Stimulated activated CD4-positive, alpha-beta T cell treated with anti-CD3 and anti-CD28 coated beads, Interleukin-15, amount 100 ng/mL, for 48 hours (primary cell): ENCODE measurements at places on chromosomes 5 and 9.

DNA sequence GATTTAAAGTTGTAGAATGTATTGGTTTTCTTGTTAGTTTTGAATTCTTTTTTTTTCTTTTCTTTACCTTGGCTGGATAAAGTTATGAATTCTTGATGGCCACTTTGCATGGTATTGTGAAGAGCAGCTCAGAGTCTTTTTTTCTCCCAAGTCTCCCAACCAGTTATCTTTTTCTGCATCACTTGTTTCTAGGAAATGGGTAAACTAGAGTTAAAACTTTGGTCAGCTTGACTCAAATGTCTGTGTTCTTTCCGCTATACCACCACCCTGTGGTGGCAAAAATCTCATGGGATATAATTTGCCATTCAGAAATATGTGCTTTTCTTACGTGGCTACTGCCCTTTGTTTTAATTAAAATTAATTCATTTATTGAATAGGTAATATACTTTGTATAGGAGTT, 113.2 kb downstream of the UNC13B start:
- no peak for DNase-seq

GRCh38 chr5:90356622-90357021, 52.9 kb downstream of the CETN3 start:
- no peak for DNase-seq

- DNase-seq = no peak
Observed at GRCh38 chr5:95832664-95833063, 10.1 kb upstream of the GLRX start.

DNA sequence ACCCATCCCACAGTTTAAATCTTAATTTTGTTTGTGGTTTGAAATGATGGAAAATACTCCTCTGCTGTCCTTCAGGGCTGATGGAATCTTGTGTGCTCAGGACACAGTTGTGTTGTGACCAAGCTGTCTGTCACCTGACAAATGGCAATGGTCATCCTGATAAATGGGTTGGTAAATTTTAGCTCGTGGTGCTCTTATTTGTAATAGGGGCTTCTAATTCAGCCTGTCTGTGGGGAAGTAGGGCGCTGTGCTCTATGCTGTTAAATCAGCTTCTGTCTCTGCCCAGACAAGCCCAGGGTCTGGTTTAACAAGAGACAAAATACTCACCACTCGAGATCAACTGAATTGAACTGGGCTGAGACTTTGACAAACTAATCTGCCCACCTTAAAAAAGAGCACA, 4.5 kb downstream of the LRRTM2 start:
- DNase-seq = no peak

DNA sequence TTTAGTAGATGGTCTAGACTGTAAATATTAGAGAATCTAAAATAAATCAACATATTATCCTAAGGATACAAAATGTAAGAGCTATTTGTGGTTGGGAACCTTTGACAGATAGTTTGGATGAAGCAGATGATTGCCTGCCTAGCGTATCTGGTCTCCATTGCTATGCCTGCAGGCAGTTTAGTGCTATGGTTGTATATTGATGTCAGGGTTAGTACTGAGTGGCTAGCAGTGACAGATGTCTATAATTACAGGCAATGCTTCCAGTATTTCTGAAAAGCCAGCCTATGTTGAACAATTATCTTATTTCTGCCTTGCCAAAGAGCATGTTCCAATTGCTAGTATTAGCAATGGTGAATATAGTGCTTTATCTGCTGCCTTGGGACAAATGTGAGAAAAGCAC, 151.3 kb upstream of the TLX3 start:
- DNase-seq = no peak

- DNase-seq = no peak
Observed at GRCh38 chr5:140150201-140150600, 24.5 kb downstream of the IGIP start.

GRCh38 chr5:146169076-146169475, 13.4 kb downstream of the LARS1 start:
- DNase-seq = no peak

DNA sequence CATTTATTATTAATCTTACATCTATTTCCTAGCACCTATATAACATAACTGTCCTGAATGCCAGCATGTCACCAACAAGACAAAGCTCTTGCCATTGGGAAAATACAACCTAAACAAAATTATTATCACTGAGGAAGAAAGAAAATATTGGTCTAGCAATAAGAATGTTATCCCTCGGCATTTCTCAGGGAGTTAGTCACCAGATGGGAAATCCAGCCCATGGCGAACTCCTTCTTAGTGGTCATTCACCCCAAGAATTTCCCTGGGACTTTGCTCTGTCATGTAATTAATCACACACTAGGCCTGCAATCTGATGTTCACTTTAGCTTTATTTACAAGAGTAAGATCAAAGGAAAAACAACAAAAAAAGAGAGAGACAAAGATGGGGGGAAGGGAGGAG, 56.1 kb upstream of the TAS2R1 start:
- DNase-seq = no peak

DNA sequence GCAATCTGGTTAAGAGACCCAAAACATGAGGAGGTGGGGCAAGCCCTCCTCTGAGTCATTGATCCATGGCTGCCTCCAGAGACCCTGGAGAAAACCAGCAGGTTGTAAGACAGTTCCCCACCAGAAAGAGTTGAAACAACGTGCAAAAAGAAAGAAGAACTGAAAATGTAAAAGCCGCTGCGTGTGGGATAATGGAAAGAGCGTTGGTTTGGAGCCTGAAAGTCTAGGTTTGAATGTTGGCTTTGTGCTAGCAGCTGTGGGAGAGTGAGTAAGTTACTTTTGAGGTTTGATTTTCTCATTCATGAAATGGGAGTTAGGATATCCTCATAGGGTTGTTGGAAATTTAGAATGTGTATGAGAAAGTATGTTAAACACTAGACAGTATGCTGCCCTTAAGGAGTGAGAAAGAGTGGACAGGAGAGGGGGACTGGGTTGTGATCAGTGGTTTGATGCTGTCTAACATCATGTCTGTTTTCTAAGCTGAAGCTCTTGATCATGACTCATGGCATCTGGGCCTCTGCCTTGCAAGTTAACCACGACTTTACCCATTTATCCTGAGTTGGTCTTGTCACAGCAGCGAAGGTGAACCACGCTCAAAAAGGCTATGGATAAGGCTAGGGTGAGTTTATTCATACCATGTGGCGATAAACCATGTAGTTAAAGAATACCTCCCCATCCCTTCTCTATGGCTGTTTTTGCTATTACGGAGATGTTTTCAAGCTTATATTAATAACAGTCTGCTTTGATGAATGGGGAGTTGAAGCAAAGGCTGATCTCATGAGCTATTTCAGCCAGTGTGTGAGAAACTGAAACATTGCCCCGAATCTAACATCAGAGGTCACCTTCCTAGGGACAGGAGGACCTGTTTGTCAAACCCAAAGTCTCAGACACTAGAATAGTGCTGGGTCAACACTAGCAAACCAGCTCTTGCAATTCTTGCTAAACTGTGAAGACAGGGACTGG, 41.3 kb downstream of the ZNF366 start:
- peak; percentile 2 for DNase-seq

DNA sequence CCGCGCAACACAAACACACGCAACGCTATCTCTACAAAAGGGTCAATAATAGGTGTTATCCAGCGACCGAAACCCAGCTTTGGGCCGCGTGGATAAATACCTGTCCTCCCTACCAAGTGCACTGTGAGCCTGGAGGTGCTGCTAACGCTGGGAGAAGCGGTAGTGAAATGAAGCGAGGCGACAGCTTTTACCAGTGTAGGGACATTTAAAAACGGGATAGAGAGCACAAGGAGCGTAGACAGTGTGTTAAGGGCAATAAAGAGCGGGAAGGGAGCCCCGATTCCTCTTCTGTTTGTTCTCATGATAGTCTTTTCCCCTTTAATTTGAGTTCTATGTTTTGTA, 421 bp upstream of the DEPDC1B start:
- DNase-seq = no peak

DNA sequence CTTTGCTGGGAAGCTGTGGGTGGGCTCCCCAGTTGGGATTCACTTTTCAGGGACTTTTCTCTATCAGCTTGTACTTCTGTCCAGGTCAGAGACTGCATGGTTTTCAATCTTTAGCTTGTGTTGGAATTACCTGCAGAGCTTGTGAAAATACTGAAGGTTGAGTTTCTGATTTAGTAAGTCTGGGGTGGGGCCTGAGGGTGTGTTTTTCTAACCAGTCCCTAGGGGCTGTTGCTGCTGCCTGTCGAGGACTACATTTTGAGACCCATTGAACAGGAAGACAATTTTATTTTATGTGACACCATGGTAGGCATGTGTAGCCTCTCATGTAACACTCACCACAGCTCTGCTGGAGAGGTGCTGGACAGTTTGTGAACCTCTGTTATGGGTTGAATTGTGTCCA, 14.7 kb upstream of the MLANA start:
- DNase-seq = no peak
